Stimulated activated CD8-positive, alpha-beta memory T cell treated with anti-CD3 and anti-CD28 coated beads, Interleukin-2, amount 100 ng/mL, for 1 hour (primary cell): ENCODE measurements at places on chromosomes 5 and 9.

GRCh38 chr5:137669811-137670210 lies 66.1 kb downstream of the KLHL3 start:
- DNase-seq = no peak

DNA sequence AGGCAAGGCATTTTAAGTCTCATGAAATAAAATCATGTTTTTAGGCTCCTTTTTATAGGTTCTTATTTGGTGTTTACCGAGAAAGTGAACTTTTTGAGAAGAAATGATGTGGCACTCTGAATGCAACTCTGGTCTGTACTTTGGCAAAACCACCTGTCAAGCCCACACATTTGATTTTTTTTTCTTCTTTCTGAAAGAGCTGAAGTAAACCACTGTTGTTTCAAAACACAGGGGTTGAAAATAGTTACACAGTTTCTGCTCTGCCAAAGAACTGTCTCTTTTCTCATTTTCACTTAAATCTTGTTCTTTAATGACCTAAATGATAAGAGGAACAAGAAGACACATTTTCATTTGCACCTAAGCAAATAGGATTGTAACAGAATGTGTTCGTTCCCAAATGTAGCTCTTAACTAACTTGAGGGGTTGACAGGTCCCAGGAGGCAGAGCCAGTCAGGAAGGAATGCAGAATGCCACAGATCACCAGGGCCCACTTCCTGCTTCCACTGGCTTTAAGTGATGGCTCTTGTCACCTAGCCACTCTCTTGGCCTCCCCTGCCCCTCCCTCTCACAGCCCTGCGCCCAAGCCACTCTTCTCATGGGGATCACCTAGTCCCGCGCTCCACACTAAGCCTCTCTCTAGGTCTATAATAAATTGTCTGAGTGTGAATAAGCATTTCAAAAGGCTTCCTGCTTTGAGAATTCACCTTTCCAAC lies 47.3 kb downstream of the MED27 start:
- no peak for DNase-seq

DNA sequence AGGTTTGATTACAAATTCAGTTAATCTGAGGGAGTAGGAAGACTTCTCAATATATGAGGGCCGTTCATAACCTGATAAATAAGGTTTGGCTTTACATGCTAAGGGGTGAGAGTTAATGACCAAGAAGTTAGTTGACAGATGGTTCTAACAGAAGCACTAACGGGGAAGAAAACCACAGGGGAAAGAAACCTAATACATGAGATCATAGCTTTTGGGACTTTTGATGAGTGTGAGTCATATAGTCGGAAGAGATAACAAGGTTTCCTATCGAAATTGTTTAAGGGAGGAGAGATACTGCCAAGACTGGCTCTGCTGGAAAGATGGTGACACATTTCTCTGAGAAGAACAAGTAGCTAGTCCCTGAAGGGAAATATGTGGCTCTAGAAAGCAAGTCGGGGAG lies 140.1 kb downstream of the COX7C start:
- DNase-seq = no peak

DNA sequence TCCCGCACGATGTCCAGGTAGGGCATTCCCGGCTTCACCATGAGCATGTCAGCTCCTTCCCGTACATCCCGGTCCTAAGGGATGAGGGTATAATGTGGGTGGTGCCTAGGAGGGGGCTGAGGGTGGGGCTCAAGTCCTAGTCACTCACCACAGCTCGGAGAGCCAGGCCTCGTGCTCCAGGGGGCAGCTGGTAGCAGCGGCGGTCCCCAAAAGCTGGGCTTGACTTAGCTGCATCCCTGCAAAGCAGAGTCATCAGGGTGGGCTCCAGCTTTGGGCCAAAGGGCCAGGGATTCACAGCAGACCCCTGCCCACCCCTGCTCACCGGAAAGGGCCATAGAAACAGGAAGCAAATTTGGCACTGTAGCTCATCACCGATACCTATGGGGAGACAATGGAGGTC lies 11.6 kb downstream of the ALAD start:
- no peak for DNase-seq

DNA sequence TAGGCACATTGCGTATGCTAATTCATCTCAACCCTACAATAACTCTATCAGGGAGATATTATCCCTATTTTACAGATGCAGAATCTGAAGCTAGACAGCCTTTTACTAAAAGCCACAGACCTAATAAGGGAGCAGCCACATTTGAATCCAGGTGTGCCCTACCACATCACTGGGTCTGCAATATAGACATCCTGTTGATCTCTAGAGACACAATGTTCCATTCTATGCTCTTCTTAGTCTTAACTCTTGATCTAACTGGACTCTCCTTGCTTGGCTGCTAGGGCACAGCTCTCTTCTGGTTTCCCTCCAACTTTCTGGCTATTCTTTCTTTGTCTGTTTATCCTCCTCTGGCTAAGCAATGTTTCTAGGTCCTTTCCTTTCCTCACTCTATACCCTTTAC lies 1.4 kb upstream of the SPATA6L start:
- no peak for DNase-seq

DNA sequence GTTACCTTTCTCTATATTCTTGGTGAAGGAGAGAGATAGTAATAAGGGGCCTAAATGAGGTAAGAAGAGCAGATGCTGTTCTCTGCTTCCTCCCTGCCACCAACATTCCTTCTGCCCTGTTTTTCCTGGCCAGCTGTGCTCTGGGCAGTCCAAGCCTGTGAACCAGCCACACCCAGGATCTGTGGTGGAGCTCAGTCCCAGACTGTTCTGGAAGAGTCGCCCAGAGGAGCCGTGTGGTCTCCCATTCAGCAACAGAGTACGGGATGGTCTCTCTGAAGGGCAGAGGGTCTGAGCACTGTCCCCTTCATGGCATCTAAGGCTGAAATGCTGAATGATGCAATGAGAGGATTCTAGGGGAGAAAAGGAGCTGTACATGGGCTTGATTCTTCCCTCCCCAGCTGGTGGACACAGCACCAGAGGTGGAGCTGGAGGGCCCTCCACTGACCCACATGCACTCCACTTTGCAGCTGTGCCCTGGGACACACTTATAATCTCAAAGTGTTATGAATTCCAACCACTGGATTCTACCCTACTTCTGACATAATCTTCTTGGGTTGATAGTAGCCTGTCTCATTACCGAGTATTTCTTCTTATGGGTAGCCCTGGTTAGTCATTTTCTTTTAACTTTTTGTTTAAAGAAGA lies 70.8 kb upstream of the RPS23 start:
- DNase-seq = no peak

DNA sequence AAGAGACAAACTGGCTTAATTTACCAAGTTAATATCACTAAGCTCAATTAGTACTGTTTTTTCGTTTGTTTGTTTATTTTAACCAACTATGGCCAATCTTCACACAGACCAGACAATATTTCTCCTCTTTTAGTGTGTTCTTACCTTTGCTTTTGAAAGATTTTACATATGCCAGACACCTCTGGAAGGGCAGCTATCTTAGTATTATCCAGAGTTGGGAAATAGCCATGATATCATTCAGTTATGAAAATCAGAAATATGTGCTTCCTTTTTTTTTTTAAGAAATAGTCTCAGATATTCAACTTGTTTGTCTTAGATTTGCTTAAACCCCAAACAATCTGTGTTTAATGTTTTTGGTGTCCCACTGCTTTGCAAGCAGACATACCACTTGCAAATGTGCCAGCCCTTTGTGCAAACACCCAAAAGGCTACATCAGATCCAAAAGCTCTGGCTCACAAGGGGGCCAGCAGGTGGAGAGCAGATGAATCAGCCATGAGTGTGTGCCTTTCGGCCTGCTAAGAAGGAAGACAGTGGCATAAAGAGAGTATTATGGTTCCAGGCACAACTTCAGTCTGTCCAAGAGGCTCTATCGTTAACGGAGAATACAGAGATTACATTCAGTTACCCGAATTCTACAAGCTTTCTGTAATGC lies 147.6 kb downstream of the EFNA5 start:
- DNase-seq = no peak

GRCh38 chr5:95631991-95632675 lies 12.2 kb downstream of the GPR150 start:
- DNase-seq = no peak

- no peak for DNase-seq
Measured at GRCh38 chr9:73525350-73525749, 373.7 kb downstream of the ANXA1 start.

DNA sequence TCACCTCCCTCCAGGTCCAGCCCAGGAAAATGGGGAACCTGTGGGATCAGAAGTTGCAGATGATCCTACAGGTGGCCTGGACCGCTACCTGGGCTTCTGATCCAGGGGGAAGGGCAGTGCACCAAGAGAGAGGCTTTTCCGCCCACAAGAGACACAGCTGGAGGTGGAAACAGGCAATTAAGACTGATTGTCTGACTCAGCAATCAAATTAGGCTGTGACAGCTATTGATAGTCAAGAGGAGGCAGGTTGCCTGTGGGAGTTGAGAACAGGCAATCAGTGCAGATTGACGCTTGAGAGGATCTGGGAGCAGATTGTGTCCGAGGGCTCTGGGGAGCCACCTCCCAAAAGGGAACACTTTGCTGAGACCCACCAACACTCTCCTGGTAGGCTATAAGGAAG lies 71.1 kb upstream of the SLC44A1 start:
- DNase-seq = no peak

DNA sequence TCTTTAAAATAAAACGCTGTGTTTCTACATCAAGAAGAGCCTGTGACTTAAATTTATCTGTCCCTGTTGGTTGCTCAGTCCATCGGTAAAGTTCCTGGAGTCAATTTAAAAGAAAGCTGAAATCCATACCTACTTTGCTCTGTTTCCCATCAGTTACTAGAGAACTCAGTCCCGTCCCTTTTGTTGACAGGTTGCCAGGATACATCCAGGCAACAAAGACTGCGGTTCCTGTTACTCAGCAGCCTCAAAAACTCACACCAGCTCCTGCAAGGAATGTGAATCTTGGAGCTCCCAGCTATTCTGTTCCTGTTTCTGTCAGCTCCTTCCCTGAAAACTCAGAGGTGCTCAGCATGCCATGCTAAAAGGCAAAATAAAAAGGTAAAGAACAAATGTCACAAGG lies at the start of gene ZNF474:
Gene ZNF474 (plus strand): TSS at position 241 of the 400 bp plus-strand sequence. CDS start 22,445 bp downstream, outside the sequence.
- no peak for DNase-seq

GRCh38 chr5:39405083-39405843 lies 19.5 kb downstream of the DAB2 start:
- DNase-seq = no peak

DNA sequence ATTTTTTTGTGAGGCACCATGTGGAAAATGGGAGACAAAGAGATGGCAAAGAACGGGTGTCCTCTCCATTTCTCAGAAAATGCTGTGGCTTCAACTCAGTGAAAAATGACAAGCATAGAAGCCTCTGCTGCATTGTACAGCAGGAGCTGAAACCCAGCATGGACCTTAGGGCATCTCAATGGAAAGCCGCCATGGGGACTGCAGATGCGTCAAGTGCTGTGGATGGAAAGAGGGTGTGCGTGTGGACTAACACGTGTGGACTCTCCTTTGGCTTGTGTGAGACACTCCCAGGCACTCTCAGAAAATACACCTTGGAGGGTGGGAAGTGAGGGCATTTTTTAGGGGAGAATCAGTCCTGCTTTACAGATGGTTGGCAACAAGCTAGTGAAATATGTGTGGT lies 2.2 kb upstream of the GLRX start:
- no peak for DNase-seq

DNA sequence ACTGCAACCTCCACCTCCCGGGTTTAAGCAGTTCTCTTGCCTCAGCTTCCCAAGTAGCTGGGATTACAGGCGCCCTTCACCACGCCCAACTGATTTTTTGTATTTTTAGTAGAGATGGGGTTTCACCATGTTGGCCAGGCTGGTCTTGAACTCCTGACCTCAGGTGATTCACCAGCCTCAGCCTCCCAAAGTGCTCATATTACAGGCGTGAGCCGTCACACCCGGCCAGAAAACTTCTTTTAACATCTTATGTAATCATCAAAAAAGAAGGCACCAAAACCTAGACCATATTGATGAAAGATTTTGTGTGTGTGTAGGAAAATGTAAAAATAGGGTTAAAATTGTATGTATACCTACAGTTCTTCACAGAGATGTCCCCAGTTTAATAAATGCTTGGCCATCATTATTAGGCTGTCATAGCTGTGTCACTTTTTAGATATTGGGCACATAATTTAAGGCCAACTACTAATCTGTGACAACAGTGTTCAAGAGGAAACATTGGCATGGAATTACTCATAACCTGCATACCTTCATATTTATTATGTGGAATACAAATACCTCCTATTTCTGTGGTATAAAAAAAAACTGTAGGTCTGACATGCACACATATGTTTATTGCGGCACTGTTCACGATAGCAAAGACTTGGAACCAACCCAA lies 44.4 kb downstream of the RAD50 start:
- no peak for DNase-seq

- DNase-seq = no peak
Measured at GRCh38 chr9:78903581-78903980, 606.7 kb downstream of the PSAT1 start.

DNA sequence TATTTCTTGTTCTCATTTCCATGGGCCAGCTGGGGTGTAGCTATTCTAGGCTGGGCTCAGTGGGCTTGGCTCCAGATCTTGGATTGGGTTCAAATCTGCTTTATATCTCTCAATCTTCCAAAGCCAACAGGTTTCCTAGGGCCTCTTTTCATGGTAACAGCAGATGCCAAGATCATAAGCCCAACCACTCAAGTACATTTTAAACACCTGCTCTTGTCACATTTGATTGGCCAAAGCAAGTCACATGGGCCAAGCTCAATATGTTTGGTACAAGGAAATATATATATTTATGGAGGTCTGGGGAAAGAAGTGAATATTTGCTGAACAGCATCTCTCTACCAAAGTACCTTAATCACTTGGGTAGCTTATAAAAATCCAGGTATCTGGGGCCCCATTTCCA lies 49.5 kb downstream of the MRRF start:
- no peak for DNase-seq

- peak; percentile 66 for DNase-seq
Measured at GRCh38 chr9:35079426-35080341, at the start of gene FANCG. FANCG (minus strand) TSS chr9:35079942; CDS start chr9:35079524, 418 bp downstream.

- no peak for DNase-seq
Measured at GRCh38 chr5:148776261-148776660, 50.1 kb upstream of the ADRB2 start.

GRCh38 chr9:112570671-112571167 lies 84.1 kb downstream of the KIAA1958 start:
- DNase-seq = no peak

DNA sequence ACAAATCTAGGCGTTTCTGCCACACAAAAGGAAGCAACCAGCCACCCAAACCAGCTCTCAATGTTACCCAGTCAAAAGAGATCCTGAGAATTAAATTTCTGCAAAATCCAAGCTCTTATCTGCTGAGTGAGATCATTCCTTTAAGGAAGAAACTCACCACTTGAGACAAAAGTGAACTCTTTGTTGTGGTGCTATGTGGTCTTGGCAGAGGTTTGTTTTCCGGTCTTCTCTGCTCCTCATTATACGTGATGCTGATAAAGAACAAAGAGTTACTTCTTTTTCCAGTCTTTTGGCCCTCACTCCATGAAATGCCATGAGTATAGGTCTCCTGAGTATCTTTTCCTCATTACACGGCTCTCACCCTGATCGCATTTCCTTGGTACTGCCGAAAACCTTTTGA lies 82.1 kb downstream of the PRKACG start:
- DNase-seq = no peak
